Sigmoid colon (tissue), 7 donors: ENCODE measurements at places on chromosomes 11 and 22. TPM values are rescaled to one million over a fixed set of nuclear protein-coding genes. Genes with fewer than 3 reads are reported as not detected.

DNA sequence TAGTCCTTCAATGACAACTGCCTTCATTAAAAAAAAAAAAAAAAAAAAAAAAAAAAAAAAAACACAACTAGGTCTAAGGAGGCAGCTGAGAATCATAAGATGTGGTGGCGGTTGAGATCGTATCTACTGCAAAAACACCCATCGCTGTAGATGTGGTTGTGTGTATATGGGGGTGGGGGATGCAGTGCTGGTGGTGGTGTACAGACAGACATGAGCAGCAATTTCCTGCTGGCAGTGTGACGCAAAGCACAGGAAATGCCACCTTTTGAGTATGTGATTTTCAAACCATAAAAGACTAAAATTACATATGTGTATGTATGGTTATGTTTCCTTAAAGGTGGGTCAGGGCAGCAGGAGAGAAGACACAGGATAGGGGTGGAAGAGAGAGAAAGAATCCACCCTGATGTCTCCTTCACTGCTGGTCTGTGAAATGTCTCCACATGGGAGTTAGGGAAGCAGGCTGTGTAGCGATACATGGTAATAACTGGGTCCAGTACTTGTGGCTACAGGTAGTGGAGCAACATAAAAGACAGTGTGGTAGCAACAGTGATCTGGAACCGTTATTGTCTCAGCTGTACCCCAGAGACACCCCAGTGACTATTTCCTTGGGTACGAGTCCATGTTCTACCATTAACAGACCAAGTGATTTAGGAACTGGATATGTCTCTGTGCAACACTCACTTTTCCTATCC, 57.9 kb downstream of the SYTL2 start:
- no peak for DNase-seq

Gene CASTOR1
- 10.0 TPM for total RNA-seq

- DNase-seq: no peak
Measured at GRCh38 chr11:107928767-107929507, 689 bp downstream of the RAB39A start.

Gene LMO2
- 12.7 TPM for total RNA-seq

DNA sequence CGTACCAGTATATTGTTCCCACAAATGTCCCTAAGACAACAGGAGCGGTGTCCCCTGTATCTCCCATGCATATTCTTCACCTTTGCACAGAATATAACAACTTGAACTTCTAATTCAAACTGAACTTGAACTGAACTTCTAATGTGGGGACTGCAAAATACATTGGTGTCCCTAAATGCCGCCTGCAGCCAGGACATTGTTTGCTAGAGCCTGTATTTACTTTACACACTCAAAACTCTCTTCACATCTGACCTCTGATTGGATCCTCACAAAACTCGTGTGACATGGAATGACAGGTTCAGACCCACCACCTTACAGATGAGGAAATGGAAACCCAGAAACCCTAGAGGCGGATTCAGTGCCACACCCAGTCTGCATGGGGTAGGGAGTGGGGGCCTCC, 6.4 kb downstream of the CPT1A start:
- no peak for DNase-seq

DNA sequence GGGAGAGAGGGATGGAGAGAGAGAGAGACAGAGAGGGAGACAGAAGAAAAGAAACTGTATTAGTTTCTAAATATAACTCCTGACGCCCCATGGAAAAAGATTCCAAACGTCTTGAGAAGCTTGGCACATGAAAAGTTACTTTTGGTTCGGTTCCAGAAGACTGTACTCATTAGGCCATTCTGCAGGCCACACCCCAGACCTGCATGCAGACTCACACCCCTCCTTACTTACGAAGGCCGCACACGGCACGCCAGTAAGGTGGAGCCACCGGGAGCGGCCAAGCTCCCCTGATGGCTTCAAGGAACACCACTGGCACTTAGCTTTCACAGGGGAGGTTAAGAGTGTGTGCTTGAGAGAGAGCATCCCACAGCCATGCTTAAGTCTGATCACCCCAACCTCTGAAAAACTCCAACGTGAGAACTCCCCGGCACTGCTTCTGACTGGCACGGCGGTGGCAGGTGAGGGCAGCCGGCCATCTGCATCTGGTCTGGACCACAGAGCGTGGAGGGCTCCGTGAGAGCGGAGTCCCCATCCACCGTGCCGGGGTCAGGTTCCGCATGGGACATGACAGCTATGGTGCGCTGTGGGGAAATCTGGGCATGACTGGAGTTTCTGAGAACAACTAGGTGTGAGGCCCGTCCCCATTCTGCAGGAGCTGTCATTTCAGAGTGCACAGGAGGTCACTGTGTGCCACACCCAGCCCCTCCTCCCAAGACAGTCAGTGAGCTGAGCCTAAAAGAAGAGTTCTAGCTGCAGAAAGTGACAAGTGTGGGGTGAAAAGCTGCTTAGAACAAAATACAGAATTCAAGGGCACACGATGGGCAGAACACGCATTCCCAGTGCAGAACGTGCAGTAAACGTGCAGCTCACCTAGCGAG, 62.4 kb downstream of the MYH9 start:
- peak; percentile 93 for DNase-seq

- no peak for DNase-seq
Measured at GRCh38 chr11:65858681-65859087, 704 bp upstream of the CFL1 start.

DNA sequence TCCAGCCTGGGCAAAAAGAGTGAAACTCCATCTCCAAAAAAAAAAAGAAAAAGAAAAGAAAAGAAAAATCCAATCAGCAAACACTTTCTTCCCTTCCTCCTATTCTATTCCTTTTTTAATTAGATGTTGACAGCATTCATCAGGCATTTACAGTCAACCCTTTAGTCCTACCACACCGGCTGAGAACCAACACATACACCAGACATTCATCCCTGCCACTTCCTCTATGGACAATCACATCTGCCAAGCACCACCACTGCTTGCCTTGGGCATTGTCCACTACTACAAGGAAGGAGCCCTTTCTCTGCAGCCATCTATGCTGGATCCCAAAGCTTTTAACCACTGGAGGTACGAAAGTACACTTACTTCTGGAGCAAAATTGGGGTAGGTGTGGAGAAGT, 9.4 kb upstream of the SLN start:
- no peak for DNase-seq

GRCh38 chr22:49599691-49600455, 227.8 kb downstream of the BRD1 start:
- DNase-seq: peak; percentile 48

- no peak for DNase-seq
Measured at GRCh38 chr11:86678823-86679222, 6.4 kb upstream of the ME3 start.

Gene LRRC32
- 6.4 TPM for total RNA-seq

Gene C11orf71
- 5.0 TPM for total RNA-seq

DNA sequence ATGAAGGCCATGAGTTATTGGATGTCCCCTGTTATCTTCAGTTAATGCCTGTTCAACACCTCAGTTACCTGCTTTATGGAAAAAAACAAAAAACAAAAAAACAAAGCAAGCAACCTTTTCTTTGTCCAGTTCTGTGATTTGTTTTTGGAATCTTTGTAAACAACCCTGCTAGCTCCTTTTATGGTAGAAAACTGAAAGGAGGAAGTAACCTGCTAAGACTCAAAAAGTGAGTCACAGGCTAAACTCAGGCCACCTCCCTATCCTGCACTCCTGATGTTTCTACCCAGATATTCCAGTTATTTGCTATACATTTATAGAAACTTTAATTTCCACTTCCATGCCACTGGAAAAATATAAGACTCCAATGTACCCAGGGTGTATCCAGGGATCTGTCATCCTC, 20.6 kb upstream of the TLCD5 start:
- DNase-seq: no peak

GRCh38 chr11:77035039-77035438, 841 bp downstream of the B3GNT6 start:
- no peak for DNase-seq

DNA sequence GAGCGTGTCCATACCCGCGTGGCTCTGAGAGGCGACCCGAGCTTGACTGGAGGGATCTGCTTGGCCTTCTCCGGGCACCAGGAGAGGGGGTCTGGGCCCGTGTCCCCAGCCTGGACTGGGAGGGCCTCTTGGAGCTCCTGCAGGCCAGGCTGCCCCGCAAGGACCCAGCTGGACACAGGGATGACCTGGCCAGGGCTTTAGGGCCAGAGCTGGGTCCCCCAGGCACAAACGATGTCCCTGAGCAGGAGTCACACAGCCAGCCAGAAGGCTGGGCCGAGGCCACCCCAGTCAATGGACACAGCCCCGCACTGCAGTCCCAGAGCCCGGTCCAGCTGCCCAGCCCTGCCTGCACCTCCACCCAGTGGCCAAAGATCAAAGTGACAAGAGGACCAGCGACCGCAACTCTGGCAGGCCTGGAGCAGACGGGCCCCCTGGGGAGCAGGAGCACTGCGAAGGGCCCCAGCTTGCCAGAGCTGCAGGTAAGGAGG, 38.2 kb downstream of the TRIOBP start:
- peak; percentile 75 for DNase-seq
